ENCODE measurements at places on chromosomes 6 and 20.

- no peaks in the 10 kb centered on the region for H3K36me3 ChIP-seq
- H3K4me3 ChIP-seq, result peak within 1 kb of the TSS; percentile 73
- no peaks in the 10 kb centered on the region for H3K27me3 ChIP-seq
- peak within 1 kb of the TSS; percentile 80 for H3K27ac ChIP-seq
These were observed at the start of gene SNX14 for GRCh38 chr6:85593438-85594196. Gene SNX14, minus strand, starts transcription at chr6:85593858. Its CDS starts 140 bp downstream, at chr6:85593718.

- DNase-seq, result no peak
- H3K36me3 ChIP-seq, result no peaks in the 10 kb centered on the region
- H3K27me3 ChIP-seq, result no peaks in the 10 kb centered on the region
- H3K4me1 ChIP-seq, result no peaks in the 10 kb centered on the region
These were observed 124.8 kb downstream of the SH3BGRL2 start for GRCh38 chr6:79755967-79756366.

- H3K36me3 ChIP-seq, result no peaks in the 10 kb centered on the region
- H3K27ac ChIP-seq, result no peak overlapping the region
- no peaks in the 10 kb centered on the region for H3K27me3 ChIP-seq
- H3K4me1 ChIP-seq, result no peaks in the 10 kb centered on the region
- H3K4me3 ChIP-seq, result no peak overlapping the region
- no peak for DNase-seq
These were observed 30.4 kb downstream of the TGM2 start for GRCh38 chr20:38134427-38135270.

DNA sequence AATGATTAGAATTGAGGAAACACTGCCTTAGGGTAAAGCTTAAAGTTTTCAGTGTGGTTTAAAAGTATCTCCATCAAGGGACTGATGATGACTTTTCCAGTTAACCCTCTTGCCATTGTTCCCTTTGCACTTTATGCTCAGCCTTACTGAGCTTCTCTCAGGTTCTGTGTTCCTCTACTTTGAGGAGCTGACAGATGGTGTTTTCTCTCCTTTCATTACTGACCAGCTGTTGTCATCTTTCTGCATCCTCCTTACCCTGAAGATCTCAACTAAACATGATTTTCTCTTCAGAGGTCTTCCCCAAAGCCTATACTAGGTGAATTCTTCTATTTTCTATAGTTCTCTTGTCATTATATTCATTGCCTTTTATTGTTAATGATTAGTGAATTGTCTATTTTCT, 475.6 kb upstream of the SYNCRIP start:
- no peaks in the 10 kb centered on the region for H3K4me1 ChIP-seq
- no peaks in the 10 kb centered on the region for H3K27me3 ChIP-seq
- H3K27ac ChIP-seq, result no peak overlapping the region
- no peaks in the 10 kb centered on the region for H3K36me3 ChIP-seq

GRCh38 chr20:57589728-57590484, 29.0 kb downstream of the PCK1 start:
- no peak overlapping the region for H3K4me3 ChIP-seq
- DNase-seq, result no peak
- no peaks in the 10 kb centered on the region for H3K36me3 ChIP-seq

DNA sequence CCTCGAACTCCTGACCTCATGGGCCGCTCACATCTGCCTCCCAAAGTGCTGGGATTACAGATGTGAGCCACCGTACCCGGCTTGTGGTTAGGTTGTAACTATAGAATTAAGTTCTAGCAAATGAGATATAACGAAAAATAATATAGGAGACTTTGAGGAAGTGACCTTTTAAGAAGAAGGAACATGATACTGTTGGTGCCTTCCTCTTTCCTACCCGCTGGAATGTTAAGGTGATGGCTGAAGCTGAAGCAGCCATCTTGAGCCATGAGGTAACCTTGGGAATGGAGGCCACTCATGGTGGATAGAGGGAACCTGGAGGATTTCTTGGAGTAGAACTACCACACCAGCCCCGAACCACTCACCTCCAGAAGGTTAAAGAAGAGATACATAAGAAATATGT, 48.1 kb upstream of the MDGA1 start:
- no peak overlapping the region for H3K4me3 ChIP-seq
- no peaks in the 10 kb centered on the region for H3K36me3 ChIP-seq
- H3K27ac ChIP-seq, result no peak overlapping the region
